ENCODE measurements at places on chromosomes 11 and 22.

GRCh38 chr22:19057999-19058491, 64.2 kb downstream of the DGCR2 start:
- no peak for DNase-seq

GRCh38 chr11:45900916-45901617, 6.0 kb downstream of the FREY1 start:
- DNase-seq: no peak

DNA sequence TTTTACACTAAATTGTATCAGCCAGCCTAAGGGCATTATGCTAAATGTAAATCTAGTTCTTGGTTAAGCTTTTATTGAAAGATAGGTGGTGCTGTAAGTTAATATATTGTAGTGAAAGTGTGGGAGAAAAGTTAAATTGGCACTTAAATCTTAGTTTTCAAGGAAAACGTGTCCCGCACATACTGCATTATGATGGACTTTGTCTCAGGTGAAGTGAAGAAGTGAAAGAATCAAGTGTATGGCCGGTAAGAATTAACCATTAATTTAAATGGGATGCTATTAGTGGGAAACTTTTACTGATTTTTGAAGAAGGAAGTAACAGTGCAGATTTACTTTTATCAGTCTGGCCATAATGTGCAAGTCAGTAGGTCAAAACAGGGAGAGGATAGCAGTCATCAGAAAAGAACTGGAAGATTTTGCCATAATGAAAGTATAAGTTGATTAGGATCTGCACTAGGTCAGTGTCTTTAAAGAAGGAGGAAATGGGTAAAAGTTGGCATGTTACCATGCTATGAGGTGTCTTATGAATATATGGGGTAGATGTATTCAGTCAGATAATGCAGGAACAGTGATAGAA, 81.6 kb downstream of the PDHX start:
- DNase-seq: no peak

GRCh38 chr22:29079218-29079901, 6.5 kb downstream of the KREMEN1 start:
- no peak for DNase-seq

DNA sequence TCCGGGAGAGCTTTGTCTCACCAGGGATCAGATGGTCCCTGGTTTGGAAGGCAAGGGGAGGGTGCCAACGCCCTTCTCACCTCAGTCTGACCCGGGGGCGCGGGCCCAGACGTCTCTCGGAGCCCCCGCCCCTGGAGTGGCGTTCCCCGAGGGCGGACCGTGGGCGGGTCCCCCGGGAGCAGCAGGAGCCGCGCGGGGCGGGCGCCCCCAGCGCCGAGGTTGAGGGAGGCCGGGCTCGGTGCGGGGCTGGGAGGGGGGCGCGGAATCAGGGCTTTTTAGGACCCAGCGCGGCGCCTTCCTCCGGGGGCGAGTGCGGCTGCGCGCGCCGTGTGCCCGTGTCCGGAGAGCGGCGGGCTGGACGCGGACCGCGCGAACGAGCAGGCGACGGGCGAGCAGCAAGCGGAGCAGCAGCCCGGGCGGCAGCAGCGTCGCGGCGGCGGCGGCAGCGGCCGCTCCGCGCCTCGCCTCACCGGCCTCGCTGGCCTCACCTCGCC, at the start of gene KCNC1:
Gene KCNC1, plus strand, starts transcription at position 364 of the 494 bp plus-strand sequence. CDS start 1,222 bp downstream, outside the sequence.
- DNase-seq: no peak

- DNase-seq: peak; percentile 95
These were observed at the start of the genes NUDT22 and TRPT1 for GRCh38 chr11:64225608-64226506. TSS of gene NUDT22 (plus strand) at chr11:64226274. CDS start at chr11:64226653, 379 bp downstream. TSS of gene TRPT1 (minus strand) at chr11:64226186. CDS start at chr11:64225860, 326 bp downstream.

- no peak for DNase-seq
These were observed 21.4 kb downstream of the RNF141 start for GRCh38 chr11:10519630-10520029.

GRCh38 chr11:10441652-10442503, 13.2 kb upstream of the AMPD3 start:
- no peak for DNase-seq

DNA sequence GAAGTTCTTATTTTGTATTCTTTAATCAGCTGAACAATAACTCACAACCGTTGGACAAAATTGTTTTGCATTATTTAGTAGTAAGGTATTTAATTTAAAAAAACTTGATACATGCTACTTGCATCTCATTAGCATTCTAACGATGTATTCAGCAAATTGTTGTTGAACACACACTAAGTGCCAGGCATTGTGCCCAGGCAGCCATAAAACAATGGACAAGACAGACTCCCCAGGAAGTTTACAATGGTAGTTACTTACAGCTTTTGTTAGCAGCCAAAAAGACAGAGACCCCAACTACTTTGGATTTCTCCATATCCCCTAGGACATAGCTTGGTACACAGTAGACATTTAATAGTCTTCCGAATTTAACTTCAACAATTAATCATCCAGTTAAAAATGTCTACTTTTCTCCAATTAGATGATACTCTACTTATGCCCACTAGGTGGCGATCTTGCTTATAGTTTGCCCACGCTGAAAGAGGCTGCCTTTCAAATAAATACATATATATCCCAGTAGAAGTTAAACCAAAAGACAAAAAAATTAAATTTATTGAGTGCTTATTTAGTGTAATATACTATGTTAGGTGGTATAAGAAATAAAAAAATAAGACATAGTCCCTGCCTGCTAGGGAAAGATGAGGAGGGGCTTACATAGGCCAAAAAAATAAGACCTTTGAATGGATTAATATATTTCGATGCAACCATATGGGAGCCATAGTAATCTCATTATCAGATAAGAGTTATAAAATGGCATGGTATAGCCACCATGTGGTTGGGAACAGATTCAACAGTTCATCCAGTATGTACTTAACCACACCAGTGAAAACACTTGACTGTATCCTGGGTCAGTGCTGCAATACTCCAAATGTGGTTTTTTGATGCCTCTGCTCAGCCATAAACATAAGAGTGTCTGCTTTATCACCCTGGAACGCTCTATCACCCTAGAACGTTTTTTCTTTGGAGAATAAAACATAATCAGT, 2.0 kb upstream of the FJX1 start:
- no peak for DNase-seq

DNA sequence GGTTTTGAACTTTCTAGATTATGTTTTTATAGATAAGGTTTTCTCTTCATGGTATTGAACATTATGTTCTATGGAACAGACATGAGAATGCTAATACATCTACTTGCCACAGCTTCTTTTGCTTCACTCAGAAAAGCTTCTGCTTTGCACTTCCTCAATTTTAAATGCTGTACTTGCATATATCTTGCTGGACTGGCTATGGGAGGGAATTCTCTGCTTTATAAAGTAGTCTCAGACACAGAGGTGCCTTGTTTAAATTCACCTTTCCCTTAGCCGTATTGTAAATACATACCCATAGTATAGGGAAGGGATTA, 173.9 kb downstream of the DDX10 start:
- DNase-seq: no peak

- DNase-seq: no peak
These were observed 90.4 kb downstream of the HIPK3 start for GRCh38 chr11:33347490-33348125.

Measured in activated T-cell treated with anti-CD3 and anti-CD28 coated beads for 48 hours (primary cell).